Activated T-cell treated with anti-CD3 and anti-CD28 coated beads, Interleukin-2, amount 50 U/mL, for 1 hour (primary cell): ENCODE measurements at places on chromosomes 4 and X.

GRCh38 chr4:74632634-74633033, 161.7 kb downstream of the BTC start:
- DNase-seq = no peak

DNA sequence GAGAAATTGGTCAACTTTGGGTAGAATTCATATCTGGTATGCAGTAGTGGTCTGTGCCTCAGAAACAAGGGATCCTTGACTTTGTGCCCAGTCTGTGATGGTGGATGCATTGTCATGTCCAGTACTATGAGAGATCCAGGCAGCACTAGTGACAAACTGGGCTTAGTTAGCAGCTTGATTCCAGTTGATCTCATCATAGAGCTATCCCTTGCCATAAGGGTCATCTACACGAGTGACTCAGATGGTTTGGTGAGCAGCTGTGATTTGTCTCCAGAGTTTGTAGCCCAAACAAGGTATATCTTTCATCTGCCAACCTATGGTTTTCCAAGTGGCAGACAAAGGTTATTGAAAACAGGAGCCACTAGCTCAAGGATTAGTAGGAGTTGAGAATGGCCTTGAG, 298.8 kb downstream of the GBA3 start:
- DNase-seq = no peak

GRCh38 chr4:119980456-119980855, 86.2 kb downstream of the MAD2L1 start:
- DNase-seq = no peak

DNA sequence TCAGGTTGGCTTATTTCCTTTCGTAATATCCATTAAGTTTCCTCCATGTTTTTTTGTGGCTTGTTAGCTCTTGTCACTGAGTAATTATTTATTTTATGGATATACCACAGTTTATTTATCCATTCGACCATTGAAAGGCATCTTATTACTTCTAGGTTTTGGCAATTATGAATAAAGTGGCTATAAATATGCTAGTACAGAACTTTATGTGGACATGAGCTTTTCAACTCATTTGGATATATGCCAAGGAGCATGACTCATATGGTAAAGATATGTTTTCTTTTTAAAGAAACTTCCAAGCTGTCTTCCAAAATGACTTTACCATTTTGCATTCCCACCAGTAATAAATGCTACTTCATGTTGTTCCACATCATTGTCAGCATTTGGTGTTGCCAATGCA, 803.6 kb downstream of the GLUD2 start:
- DNase-seq = no peak

DNA sequence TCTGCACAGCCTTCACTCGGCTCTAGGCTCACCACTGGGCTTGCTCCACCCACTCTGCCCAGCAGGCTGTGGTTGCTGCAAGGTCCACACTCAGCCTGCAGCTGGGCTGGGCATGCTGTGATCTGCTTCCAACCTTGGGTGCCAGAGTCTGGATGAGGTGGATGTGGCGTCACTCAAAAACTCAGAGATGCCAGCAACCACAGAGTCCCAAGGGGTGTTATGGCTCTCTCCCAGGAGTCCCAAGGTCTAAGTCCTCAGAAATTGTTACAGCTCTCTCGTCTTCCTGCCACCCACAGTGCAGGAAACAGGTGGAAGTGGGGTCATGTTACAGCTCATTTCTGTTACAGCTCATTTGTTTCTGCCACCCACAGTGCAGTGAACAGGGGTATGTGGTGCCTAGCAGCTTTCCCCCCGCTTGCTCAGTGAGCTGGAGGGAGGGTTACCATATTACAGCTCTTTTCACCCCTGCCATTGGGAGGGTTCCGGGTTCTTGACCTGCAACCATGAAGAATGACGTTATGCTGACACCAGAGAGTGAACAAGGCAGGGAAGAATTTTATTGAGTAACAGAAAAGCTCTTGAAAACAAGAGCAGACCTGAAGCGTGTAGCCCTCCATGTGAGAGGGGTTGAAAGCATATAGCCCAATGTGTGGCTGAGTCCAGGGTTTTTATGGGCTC, 893.9 kb downstream of the PCDH7 start:
- no peak for DNase-seq

GRCh38 chr4:18444206-18444605, 422.7 kb upstream of the LCORL start:
- no peak for DNase-seq

DNA sequence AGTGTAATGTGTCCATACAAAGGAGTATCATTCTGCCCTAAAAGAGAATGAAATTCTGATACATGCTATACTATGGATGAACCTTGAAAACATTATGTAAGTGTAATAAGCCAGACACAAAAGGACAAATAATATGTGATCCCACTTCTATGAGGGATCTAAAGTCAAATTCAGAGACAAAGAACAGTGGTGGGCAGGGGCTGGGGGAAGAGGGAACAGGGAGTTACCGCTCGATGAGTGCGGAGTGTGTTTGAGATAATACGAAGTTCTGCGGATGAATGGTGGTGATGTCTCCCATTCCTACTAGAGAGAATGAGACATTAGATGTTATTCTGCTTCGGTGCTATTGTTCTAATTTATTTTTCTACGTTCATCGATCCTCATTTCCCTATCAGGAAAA, 46.1 kb upstream of the TLR2 start:
- DNase-seq = no peak

GRCh38 chrX:21666679-21667078, 8.5 kb upstream of the KLHL34 start:
- DNase-seq = no peak

DNA sequence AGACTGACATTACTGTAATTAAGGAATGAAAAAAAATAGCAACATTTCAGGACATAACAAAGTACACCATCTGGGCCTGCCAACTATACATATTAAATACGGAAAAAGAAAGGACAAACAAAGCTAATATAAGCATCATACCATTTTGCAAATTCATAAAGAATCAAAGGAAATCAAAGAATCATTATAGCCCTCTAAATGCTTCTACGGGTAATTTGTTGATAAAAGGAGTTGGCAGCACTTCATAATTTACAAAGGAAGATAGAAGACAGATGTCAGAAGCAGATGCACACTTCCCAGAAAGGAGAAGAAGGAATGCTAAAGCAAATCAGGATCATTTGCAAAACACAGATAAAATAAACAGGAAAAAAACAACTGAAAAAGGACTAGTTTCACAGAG, 1757.3 kb downstream of the PCDH7 start:
- no peak for DNase-seq

DNA sequence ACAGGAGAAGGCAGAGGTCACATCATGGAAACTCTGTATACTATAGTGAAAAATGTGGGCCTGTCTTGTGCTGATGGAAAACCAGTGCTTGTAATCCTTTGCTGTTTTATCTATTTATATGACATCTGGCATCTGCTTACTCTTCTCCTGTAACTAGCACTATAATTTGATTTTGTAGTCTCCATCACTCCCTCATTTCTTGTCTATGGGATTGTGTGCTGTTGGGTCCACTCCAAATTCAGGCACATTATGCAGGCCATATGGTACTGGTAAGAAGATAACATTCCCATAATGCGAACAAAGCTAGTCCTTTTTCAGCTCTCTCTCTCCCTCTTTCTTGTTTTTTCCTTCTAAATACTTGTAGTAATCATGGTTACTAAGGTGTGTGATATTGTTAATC, 581.2 kb upstream of the IGFBP7 start:
- DNase-seq = no peak

- DNase-seq = no peak
These were observed 83.9 kb upstream of the USP9X start for GRCh38 chrX:41001327-41001726.

DNA sequence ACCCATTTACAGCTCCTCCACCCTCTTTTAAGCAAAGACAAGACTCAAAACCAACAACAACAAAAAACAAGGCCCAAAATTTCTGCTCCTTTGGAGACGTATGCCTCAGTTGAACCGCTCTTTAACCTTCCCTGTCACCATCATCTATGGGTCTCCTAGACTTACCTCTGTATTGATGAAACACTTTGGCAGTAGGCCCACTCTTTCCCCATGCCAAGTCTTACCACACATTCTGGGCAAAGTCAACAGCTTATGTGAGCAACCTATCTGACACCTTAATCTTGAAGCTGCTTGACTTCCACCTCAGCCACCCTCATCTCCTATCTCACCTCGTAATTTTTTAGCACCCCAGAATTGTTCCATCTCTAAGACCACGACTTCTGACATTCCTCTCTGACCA, 99.7 kb upstream of the CXorf66 start:
- DNase-seq = no peak

DNA sequence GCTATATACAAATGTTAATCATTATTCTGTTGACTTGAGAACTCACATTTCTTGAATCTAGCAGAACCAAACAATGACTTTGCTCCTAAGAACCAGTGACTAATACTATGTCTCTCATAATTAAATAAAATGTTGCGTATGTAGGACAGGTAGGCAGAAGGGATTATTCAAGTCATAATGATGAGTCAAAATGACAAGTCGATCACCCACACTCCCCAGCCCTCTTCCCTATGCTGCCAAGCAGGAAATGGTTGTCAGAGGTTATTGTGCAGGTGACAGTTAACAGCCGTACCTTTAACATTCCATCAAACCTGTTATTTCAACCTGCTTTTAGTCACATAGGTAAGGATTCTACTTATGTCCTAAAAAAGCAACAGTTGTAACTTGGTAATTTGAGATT, 22.0 kb upstream of the STK26 start:
- no peak for DNase-seq

DNA sequence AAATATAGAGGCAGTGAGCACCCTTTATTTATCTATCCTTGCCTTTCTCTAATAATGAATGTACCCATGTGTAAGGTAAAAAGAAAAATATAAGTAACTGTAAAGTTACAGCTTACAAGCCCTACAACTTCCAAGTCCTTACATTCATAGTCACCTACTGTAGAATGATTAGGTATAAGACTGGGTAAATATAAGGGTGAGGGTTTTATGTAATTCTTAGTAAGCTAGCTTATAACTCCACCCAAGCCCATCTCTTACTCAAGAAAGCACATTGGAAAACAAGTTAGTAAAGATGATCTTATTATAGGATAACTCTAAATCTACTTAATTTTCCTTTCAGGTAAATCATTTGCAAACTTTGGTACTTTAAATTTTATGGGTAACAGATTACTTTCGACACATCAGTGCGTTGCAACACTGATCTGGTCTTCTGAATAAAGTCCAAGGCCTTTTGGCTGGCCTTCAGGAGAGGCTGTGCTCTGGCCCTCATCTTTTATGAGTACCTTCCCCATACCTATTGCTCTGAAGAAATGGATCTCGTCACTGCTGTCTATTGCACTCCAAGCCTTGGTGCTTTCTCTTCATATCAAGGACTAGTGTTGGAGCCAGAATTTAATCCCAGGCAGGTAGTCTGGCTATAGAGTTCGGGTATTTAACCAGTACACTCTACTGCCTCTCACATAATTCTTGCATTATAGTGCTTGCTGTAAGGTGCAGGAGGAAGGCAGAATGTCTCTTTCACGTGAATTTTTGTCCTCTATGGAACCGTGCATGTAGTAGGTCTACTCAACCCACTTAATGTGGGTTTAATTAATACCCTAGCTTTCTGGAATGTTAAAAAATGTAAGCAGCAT, 443.6 kb upstream of the AR start:
- DNase-seq = no peak

GRCh38 chr4:99669084-99669483, 11.5 kb upstream of the C4orf54 start:
- no peak for DNase-seq

DNA sequence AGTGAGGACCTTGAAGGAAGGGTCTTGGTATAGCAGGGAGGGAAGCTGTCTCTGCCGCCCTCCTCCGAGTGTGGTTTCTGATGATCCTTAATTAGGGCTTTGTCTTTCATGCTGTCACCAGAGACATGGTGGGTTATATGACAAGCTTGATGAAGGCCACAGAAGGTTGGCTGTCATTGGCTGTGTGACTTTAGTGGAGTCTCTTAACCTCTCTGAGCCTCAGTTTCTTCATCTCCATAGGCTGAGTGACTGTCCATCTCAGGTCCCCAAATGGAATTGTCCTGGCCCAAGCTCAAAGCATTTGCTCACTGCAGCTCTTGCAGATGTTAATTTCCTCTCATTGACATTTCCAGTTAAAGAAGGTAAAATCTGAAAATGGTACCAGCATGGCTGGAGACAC, 16.6 kb upstream of the UBA6 start:
- DNase-seq = no peak

DNA sequence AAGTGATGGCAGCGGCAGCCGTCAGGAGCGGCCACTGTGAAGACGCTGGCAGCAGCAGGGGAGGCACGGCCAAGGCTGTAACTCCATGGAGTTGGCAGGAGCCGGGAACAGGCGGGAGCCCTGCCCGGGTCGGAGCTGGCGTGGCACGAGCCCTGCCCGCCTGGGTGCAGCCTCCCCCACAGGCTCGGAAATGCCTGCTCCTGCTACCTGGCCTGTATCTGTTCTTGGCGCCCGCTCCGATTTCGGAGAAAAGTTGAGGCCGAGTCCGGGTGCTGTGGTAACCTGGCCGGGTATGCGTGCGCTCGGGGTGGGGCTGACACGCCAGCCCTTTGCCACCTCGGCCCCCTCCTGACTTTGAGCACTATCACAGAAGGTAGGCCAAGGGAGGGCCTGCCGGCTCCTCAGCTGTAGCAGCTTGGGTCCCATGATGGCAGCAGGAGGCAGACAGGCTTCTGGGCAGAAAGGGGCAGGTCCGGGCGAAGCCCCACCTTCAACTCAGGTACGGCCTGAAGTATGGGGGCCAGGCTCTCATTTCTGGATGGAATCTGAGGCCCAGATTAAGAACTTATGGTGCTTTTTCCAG, 51.2 kb upstream of the SHISA3 start:
- DNase-seq = no peak
